ENCODE measurements at places on chromosomes 5 and 9. TPM values are rescaled to one million over a fixed set of nuclear protein-coding genes. Genes with fewer than 3 reads are reported as not detected.

FCN1 gene
- 16.5 TPM for total RNA-seq

DNA sequence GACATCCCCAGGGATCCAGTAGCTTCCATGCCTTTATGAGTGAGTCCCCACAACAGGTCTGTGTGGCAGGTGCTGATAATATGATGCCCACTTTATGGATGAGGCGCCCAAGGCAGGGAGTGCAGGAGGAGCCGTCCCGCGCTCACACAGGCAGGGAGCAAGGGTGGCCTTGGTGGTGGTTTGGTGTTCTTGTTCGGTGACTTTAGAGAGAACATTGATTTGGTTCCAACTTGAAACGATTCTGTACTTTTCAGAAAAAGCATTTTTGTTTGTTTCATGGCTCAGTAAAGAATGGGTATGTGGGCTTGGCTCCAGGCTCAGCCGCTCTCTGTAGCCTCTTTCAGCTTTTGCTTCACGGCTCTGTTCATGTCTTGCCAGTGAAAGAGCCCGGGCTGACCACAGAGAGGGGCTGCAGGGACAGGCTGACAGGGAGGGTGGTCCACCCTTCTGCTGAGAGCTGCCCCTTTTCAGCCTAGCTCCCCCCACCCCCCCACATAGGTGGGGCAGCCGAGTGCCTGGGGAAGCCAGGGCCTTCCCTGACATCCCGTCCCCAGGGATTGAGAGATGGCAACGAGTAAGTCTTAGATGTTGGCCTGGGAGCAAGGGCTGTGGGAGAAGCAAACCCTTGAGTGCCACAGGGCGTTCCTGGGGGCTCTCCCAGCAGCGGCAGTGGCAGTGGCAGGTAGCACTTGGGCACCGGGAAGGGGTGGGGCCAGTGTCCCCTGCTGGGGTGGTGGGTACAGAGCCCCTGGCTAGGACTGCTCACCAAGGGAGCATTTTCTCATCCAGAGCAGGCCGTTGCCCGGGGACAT is 28.0 kb downstream of the NCS1 start:
- no peak for DNase-seq

NTRK2 gene
- total RNA-seq: 43.8 TPM

NOXA1 gene
- 2.0 TPM for total RNA-seq

DNA sequence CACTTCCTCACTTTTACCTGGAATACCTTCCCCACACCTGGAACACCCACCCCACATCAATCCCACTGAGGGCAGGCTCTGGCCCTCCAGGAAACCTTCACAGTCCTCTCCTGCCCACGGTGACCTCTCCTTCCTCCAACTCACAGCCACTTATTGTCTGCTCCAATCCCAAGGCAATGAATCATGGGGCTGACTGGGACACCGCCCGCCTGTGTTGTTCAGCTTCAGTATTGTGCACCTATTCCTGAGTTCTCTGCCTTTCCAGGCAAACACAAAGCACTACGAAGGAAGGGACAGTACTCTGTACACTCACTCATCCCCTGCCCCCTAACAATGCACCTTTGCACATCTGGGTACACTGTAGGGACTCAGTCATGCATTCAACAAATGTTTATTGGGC is 7.3 kb downstream of the PCDH1 start:
- peak; percentile 63 for DNase-seq

PTGES gene
- 15.9 TPM for total RNA-seq

DNA sequence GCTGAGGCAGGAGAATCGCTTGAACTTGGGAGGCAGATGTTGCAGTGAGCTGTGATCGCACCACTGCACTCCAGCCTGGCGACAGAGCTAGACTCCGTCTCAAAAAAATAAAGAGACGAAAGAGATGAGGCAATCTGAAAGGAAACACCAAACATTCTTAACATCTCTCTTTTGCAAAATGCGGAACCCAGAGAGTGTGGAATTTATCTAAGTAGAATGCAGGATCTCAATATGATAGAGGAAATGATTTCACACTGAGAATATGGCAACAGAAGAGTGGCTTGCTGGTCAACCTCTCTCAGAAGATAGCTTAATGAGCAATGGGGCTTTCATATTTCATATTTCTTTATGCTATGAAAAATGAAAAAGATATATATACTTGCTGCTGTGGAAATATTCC is 33.4 kb upstream of the PCA3 start:
- no peak for DNase-seq

Measured in posterior vena cava (tissue), 2 donors.